ENCODE measurements at places on chromosomes 6 and 20.

GRCh38 chr6:30493643-30494250 is 4.4 kb downstream of the HLA-E start:
- DNase-seq = no peak

DNA sequence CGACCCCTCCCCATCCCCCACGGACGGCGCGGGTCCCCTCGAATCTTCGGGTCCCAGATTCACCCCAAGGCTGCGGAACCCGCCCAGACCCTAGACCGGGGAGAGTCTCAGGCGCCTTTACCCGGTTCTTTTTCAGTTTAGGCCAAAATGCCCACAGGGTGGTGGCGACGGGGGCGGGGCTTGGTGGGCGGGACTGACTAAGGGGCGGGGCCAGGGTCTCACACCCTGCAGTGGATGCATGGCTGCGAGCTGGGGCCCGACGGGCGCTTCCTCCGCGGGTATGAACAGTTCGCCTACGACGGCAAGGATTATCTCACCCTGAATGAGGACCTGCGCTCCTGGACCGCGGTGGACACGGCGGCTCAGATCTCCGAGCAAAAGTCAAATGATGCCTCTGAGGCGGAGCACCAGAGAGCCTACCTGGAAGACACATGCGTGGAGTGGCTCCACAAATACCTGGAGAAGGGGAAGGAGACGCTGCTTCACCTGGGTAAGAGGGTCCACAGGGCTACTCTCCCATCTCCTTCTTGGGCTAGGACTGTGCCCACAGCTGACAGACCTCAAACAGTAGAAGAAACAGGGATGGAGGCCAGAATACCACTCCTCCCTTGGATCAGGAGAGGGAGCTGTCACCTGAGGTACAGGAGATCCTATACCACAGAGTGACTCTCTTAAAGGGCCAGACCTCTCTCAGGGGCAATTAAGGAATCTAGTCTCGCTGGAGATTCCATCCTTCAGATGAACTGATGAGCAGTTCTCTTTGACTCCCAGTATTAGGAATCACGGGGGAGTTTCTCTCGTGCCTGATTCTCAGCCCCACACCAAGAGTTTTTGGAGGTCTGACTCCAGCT is 942 bp downstream of the HLA-E start:
- DNase-seq = peak; percentile 84

DNA sequence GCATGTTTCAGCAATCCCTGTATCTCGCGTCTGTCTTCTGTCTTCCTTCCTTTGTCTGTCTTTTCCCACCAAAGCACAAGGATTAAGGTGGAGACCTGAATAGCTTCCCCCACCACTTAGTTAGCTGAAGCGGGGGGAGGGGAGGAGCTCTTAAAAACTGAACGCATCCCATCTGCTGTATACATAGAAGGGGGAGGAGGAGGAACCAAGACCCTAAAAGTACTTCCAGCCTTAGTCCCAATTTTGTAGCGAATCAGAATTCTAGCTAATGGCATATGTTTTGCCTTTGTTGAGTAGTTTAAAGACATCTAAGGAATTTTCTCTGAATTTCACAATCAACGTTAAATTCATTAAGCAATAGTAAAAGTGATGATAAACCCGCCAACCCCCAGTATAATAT is 47.9 kb downstream of the GNAS start:
- DNase-seq = no peak

DNA sequence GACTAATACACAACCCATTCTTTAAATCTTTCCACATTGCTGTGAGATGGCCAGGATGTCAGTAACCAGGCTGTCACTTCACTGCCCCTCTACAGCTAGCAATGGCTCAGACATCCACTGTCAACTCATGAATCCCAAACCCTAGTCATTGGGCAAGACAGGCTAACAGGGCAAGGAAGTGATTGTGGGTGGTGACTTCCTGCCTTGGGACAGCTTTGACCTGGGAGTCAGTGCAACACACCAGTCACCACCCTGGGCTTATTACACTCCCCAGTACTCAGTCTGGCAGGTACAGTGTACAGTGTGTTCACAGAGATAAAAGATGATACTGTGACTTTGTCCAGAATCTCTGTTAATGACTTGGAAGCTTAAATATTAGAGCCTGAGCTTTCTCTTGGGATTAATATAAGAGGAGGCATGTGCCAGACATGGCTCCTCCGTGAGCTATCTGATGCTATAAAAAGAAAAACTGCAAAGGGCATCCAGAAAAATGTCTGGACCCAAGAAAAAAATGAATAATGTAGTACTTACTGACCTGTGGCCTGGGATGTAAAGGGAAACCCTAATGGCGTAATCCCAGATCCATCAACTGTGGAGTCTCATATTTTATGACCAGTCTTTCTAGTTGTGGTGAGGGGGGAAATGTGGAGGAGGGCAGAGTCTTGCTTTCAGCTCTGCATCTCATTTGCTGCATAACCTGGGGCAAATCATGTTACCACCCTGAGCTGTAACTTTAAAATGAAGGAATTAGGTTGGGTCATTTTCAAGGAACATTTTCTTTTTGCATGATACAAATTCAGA is 244.4 kb downstream of the SLC24A3 start:
- DNase-seq = no peak

Data from urothelium cell line (cell line).